HAP-1 (cell line): ENCODE measurements at places on chromosomes 2 and 18.

- no peak for DNase-seq
These were observed 87.1 kb downstream of the POLE4 start for GRCh38 chr2:75045526-75046050.

DNA sequence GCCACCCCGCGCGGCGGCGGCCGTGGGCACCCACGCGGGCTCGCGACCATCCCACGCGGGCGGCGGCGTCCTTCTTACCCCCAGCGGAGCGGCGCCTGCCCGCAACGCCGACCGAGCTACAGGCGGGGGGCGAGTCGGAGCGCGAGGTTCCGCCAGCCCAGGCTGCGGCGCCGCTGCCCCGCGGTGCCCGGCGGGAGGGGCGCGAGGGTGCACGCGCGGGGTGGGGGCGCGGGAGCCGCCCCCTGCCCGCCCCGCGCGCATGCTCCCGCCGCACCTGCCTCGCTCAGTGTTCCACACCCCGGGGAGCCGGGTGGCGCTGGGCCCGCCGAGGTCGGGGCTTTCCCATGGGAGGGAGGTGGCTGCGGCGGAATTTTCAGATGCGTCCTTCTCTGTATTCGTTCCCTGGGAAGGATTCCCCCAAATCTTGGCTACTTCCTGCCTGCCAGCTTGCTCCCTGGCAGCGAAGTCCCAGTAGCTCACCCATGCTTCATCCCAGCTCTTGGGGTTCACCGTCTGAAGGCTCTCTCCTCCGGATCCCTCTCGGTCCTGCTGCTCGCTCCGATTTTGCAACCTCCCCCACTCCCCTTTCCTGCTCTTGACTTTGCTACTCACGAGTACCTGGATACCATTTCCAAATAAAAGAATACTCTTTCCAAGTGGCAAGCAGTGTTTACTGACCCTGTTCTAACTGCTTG lies at the start of gene L3MBTL4:
Gene L3MBTL4, minus strand, starts transcription at position 189 of the 695 bp plus-strand sequence. CDS start 103,286 bp downstream, outside the sequence.
- no peak for DNase-seq

DNA sequence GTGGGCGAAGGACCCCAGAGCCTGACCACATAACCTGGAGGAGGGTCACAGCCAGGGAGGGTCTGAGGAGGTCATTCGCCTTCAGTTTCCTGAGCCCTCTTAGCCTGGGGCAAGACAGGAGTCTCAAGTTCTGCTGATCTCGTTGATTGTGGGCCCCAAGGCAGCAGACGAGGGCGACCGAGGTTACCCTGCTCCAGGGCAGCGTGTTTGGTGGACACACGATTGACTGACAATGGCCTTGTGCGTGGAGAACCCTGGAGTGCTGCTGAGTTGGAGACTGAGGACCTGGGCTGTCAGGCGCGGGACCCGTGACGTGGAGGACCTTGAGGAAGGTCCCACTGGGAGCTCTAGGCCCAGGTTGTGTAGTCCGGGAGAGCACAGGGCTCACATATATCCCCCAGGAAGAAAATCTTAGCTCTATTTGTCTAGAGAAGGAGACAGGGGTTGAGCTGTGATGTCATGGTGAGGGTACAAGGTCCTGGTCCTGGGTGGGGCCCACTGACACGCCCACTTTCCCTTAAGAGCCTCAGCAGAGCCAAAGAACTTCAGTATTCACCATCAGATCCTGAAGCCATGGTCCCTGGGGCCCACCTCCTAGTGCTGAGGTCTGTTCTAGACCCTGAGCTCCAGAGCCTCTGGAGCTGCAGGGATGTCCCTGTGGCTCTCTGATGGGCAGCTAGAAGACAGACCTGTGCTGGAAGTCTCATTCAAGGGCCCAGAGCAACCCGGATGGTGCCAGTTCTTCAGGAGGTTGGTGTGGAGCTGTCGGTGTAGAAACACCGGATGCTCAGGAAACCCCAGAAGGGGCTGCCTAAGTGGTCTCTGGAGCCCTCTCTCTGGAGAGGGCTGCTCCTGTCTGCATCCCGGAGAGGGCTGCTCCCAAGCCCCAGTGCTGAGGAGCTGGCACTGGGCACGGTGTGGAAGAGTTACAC lies 53.1 kb downstream of the DYSF start:
- no peak for DNase-seq

- DNase-seq, result no peak
These were observed 67.0 kb downstream of the LBH start for GRCh38 chr2:30298302-30298701.

GRCh38 chr2:129757915-129758783 lies 221.3 kb upstream of the RAB6C start:
- DNase-seq, result peak; percentile 85

DNA sequence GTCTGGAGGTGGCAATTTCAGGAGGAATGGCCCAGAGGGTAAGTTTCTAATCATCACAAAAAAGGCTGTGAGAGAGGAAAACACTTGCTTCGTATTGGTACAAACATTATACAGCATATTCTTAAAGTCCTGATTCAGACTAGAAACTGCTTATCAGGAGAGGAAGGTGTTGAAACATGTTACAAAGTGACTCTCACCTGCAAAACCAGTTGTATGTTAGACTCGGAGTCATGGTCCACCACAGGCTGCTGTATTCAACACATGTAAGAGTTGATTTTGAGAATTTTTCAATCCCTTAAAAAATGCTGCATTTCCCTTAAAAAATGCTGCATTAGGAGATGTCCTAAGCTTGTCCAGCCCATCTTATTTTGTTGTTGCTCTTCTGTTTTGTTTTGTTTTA lies 61.5 kb downstream of the MBP start:
- DNase-seq, result no peak

DNA sequence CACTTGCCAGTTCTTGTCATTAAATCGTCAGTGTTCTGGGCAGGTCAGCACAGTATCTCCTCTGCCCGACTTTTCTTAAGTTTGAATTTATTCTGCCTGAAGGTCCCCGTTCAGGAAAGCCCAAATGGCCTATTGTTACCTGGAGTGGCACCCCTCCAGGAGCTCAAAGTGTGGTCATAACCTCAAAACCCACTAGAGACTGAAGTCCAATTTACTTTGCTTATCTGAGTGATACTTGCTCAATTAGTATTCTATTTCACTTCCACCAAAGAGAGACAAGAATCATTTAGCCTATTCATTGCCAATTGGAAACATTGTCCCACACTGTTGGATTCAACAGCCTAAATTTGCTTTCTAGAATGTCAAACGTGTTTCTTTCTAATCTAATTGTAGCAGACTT lies 375.3 kb downstream of the LNPK start:
- DNase-seq, result no peak

- no peak for DNase-seq
These were observed 47.8 kb downstream of the STK25 start for GRCh38 chr2:241460631-241461030.

- DNase-seq, result no peak
These were observed 4.9 kb upstream of the IMP4 start for GRCh38 chr2:130337735-130338325.

GRCh38 chr2:120770641-120771040 lies 35.0 kb downstream of the GLI2 start:
- no peak for DNase-seq

- no peak for DNase-seq
These were observed 61.3 kb downstream of the CUL3 start for GRCh38 chr2:224523626-224524577.

DNA sequence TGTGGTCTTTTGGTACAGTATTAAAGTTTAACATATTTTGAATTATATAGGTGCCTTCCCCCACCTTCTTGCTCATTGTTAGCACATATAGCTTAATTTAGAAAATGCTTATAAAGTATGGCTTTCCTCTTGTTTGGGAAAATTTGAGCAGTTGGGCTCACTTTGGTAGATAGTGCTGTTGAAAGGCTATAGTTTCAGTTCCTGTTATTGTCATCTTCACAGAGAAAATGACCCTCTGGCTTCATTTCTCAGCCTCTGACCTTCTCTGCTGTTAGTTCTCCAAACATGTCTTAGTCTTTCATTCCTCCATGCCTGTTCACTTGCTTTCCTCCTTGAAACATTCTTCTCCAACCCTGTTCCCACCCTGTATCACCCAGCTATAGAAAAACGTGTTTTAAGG lies 200.6 kb downstream of the WDR7 start:
- DNase-seq, result no peak

DNA sequence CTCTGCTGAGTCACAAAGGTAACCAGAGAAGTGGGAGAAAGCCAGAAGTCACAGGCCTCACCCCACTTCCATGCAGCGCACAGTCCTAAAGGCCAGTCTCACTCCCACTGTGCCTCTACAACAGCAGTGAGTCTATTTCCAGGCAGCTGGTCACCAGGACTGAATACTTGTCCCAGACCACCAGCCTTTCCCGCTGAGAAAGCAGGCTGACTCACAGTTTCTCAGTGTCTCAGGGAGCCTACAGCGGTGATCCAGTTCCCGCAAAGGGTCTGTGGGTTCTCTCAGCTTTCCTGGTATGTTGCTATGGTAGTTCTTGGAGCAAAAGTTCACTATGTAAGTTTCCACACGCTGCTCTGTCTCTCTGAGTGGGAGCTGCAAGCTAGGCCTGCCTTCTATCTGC lies 622.5 kb downstream of the RNF144A start:
- DNase-seq, result no peak

GRCh38 chr18:22499421-22499820 lies 81.7 kb upstream of the CTAGE1 start:
- no peak for DNase-seq

- no peak for DNase-seq
These were observed 84.8 kb downstream of the ACTR3 start for GRCh38 chr2:113974727-113975126.
